NCI-H748 treated with DMSO at 0.1 percent for 48 hours (cell line): ENCODE measurements at places on chromosomes 2 and 18.
A peak's percentile ranks its signal among the peaks of the same experiment; 100 is the strongest.

- DNase-seq: no peak
These were observed 194.7 kb downstream of the UXS1 start for GRCh38 chr2:105999211-105999989.

GRCh38 chr2:148042219-148042618 lies 21.3 kb downstream of the MBD5 start:
- DNase-seq: no peak

DNA sequence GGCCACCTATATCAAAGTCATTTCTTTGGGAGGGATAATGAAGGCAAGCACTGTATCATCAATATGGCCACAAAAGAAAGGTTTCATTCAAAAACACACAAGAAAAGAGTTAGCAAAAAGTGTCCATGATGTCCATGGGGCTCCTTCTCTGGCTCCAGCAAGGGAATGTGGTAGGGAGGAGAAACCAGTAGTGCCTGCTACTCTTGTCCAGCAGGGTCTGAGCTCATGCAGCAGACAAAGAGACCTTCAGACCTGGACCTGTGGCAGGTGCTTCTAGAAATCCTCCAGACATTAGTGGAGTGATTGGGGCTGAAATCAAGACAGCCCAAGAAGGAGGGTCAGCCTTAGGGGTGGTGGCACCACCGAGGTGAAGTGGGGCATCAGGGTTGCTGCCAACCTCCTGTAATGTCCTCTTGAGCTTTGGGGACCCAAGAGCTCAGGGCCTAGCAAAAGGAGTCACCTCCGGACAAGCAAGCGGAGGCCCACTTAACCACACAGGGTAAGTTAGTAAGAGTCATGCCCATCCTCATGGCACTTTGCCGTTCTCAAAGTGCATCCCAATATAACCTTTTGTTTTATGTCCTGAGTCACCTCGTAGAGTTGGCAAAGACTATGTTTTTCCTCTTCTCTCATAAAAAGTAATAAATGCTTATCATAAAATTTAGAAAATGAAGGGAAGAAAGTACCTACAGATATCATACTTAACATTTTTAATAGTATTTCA lies 112.6 kb upstream of the YPEL5 start:
- no peak for DNase-seq

DNA sequence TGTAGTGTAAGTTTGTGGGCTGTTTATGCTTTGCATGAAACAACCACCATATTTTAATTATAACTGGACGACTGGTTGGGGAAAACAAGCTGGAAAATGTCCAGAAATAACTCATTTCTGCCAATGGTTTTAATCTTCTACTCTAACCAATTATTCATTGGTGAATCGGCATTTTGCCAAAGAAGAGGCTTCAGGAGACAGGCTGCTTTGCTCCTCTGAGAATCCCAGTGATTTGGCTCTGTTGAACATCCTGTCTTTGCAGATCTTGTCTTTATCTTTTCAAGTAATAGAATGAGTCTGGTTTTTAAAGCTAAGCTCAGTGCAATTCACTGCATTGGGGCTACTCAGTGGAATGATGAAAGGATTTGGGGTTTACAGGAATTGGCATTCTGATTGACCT lies 109.6 kb downstream of the APOB start:
- no peak for DNase-seq

- DNase-seq: no peak
These were observed 16.8 kb downstream of the RBM45 start for GRCh38 chr2:178128836-178129630.

DNA sequence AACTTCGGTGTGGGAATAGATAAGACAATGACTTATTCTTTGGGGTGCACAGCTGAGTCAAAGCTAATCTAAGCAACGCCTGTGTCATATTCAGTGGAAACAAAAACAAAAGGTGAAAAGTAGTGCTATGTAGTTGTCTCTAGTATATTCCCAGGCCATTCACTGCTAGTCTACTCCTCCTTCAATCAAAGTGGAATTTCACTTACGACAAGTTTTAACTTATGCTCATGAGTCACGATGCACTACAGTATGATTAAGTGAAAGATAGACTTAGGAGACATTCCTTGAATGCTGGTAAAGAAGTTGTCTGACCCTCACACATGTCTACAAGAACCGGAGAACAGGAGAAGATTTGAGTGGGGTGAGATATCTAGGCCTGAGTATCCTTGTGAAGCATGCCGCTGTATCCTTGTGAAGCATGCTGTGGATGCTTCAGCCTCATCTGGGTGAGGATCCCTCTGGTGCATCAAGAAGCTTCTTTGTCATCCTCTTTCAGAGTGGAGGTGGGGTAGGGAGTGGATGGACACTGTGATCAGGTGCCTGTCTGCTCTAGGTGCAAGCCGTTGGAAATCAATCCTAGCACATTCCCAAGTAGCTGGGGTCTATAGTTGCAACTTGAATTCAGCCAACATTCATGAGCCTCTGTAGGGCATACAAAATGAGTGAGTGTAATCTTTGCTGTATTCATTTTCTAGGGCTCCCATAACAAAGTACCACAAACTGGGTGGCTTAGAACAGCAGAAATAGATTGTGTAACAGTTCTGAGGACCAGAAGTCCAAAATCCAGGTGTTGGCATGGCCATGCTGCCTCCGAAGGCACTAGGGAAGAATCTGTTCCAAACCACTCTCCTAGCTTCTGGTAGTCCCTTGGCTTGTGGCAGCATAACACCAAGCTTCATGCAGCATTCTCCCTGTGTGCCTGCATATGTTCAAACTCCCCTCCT lies 173.5 kb upstream of the FN1 start:
- DNase-seq: no peak

GRCh38 chr2:193776988-193777387 lies 1582.3 kb upstream of the TMEFF2 start:
- DNase-seq: peak; percentile 53

- DNase-seq: no peak
These were observed 1.8 kb downstream of the CNNM3 start for GRCh38 chr2:96817882-96818281.

DNA sequence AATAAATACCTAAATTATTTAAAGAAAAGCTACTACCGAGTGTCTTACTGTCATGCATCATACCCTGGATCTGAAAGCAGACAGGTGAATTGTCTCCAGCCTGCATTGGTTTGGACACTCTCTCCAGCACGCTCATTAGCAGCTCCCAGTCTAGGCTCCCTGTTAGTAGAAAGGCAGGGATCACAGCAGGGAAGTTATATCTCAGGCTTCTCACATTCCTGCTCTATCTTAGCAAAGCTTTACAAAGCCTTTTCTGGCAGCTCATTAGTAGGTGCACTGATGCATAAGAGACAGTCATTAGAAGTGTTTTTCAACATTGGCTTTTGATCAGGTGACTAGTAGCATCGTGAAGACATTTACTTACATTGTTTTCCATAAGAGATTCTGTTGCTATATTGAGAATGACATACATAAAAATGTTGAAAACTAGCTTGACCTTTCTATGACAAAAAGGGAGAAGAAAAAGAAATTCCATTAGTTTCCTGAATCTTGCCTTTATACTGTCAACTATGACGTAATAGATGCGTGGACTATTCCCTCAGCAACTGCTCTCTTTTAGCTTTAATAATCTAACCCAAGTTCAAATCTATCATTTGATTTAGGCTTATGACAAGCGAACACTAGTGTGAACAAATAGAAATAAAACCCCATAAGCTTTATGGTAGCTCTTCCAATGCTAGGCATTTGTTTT lies 408.7 kb upstream of the KCNH7 start:
- no peak for DNase-seq

DNA sequence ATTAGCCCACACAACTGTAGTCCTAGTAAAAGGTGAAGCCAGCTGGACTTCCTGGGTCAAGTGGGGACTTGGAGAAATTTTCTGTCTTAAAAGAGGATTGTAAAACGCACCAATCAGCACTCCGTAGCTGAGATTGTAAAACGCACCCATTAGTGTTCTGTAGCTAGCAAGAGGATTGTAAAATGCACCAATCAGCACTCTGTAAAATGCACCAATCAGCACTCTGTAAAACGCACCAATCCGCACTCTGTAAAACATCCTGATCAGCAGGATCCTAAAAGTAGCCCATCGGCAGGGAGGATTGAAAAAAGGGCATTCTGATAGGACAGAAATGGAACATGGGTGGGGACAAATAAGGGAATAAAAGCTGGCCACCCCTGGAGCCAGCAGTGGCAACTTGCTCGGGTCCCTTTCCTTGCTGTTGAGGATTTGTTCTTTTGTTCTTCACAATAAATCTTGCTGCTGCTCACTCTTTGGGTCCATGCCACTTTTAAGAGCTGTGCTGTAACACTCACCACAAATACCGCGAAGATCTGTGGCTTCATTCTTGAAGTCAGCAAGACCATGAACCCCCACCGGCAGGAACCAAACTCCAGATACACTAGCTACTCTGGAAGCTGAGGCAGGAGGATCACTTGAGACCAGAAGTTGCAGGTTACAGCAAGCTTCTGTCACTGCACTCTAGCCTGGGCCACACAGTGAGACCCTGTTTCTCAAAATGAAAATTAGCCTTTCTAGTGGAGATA lies 102.6 kb downstream of the HS6ST1 start:
- no peak for DNase-seq

- DNase-seq: no peak
These were observed 91.0 kb upstream of the RAB6C start for GRCh38 chr2:129888461-129888860.

DNA sequence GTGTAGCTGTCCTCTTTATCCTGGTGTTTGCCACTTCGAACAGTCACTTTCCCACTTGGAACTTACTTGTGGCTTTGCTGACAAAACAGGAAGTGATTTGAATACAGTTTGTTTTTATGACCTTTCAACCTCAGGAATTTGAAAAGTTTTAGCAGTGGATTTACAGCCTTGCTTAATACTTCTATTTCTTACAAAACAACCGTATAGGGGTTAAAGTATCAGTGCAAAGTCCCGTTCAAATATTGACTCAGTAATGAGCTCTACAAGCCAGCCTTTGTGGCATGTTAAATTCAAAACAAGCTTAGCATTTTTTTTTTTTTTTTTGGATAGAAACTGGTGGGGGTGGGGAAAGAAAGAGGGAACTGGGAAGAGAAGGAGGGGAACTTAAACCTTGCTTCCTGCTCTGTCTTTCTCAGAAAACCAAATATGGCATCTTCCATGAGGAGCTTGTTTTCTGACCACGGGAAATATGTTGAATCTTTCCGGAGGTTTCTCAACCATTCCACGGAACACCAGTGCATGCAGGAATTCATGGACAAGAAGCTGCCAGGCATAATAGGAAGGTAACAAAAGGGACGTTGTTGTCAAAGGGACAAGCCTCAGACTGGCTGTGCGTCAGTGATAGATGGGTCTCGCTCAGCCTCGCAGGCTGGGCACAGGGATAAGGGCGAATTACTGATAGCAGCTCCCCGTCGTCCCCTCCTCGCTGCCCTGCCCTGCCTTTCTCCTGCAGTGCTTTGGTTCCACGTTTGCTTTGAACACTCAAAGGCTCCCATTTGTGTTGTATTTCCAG lies at the start of gene HNMT:
TSS of gene HNMT (plus strand) at position 408 of the 793 bp plus-strand sequence. CDS start at position 427, 19 bp downstream.
- DNase-seq: peak; percentile 25

GRCh38 chr2:128307595-128307994 lies 11.1 kb downstream of the HS6ST1 start:
- DNase-seq: no peak

DNA sequence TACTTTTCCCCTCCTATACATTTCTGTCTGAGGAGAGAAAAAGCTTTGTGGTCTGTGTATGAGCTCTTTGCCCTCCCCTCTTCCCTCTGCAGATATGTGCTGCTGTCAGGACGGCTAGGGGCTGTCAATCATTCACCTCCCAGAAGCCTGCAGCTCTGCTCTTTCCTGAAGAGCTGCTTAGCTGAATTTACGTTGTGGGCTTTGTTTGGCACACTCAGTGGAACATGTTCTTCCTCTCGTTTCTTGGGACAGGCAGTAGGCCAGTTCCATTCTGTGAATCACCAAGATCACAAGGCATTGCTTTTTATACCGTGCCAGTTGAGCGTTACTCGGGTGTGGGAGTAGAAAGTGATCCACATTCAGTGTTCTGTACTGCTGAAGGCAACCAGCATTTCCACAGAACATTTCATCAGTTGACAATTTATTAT lies 136.7 kb downstream of the LAMA3 start:
- no peak for DNase-seq

DNA sequence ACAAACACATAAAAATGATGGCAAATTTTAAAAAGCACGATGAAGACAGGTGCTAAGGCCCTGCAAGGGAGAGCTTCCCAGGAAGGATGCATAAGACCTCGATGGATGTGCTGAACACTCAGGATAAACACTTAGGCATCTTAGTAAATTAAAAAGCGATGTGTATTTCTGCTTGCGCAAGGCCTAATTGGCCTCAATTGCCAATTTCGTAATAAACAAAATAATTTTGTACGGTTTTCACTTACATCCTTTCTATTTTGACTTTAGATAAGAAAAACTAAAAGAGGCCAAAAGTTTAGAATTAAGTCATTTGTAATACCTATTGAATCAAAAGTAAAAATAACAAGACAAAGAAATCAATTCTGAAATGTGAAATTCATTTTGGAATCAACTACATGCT lies 189.1 kb downstream of the TCF4 start:
- no peak for DNase-seq

DNA sequence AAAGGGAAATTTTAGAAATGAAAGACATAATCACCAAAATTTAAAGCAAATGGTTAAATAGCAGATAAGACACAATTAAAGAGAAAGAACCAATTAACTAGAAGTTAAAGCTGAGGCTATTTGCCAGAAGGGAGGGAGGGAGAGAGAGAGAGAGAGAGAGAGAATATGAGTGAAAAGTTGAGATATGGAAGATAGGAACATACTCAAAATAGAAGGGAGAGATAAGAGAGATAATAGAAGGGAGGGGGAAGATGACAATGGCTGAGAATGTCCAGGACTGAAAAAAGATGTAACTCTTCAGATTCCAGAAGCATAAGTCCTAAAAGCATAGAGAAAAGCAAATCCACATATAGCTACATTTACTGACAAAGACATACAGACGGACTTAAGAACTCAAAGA lies 17.1 kb upstream of the AAK1 start:
- no peak for DNase-seq

- no peak for DNase-seq
These were observed 445.3 kb downstream of the DSC3 start for GRCh38 chr18:30597202-30597601.

- DNase-seq: no peak
These were observed 11.0 kb downstream of the DYSF start for GRCh38 chr2:71464389-71464788.

GRCh38 chr2:152861349-152861942 lies 143.0 kb downstream of the ARL6IP6 start:
- DNase-seq: peak; percentile 31

DNA sequence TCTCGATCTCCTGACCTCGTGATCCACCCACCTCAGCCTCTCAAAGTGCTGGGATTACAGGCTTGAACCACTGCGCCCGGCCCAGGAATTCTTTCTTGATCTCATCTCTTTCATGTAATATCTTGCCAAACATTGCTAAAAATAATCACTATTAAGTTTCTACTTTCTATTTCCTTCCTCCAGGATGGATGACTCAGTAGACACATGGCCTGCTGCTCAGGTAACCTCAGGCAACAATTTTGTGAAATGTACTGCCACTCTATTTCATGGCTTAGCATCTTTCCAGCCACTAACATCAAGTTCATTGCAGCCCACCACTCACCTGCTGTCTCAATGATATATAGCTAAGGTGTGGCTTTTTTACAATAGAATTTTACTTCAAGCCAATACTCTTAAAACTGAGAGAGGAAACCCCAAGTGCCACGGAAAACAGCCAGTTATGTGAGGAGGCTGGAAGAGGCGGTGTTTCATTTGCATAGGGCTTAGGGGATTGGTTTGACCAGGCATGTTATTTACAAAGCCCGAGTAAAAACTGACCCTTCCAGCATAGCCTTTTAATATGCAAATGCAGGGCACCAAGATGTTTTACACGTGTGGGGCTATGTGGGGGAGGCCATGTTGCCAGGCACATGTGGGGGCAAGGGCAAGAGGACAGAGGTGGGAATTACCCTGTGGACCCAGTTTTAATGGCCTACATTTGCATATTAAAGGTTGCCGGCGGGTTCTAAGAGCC lies 11.3 kb upstream of the SUMO1 start:
- no peak for DNase-seq
